ENCODE measurements at places on chromosomes 4 and X.

DNA sequence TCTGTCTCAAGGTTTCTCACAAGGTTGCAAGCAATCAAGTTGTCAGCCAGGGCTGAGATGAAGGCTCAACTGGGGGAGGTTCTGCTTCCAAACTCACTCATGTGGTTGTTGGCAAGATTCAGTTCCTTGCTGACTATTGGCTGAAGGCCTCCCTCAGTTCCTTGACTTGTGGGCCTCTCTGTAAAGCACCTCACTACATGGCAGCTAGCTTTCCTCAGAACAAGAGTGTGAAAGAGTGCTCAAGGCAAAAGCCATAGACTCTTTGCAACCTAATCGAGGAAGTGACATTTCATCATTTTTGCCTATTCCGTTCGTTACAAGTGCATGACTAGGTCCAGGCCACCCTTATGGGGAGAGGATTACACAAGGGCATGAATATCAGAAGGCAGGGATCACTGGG lies 52.0 kb downstream of the CXorf58 start:
- DNase-seq, result no peak

GRCh38 chr4:105710678-105711077 lies 2.1 kb downstream of the GSTCD start:
- no peak for DNase-seq

DNA sequence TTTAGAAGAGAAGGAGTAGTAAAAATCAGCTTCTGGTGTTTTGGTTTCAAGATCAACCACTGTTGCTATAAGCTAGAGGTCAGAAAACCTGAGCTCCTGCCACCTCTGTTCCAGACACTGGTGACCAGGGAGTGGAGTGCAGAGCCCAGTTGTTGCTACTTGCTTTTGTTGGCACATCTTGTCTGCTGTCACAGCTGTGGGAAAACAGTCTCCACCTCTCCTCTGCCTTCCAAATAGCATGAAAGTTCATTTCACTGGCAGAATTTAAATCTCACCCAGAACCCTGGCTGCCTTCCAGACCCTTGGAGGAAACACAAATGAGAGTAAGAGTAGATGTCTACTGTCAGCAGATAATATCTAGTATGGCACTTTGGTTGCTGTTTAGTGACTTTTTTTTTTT lies 297.5 kb upstream of the KLF3 start:
- peak; percentile 70 for DNase-seq

GRCh38 chrX:43003204-43003565 lies 225.2 kb upstream of the PPP1R2C start:
- no peak for DNase-seq

GRCh38 chrX:155923200-155923599 lies 42.1 kb downstream of the VAMP7 start:
- no peak for DNase-seq

GRCh38 chr4:185592845-185593488 lies 57.7 kb upstream of the PDLIM3 start:
- DNase-seq, result peak; percentile 65

GRCh38 chr4:110994781-110995180 lies 371.9 kb upstream of the PITX2 start:
- DNase-seq, result no peak

GRCh38 chrX:150887906-150888465 lies 10.5 kb downstream of the CD99L2 start:
- DNase-seq, result peak; percentile 56

- DNase-seq, result peak; percentile 14
Observed at GRCh38 chr4:77582156-77582555, 23.5 kb upstream of the CXCL13 start.

- no peak for DNase-seq
Observed at GRCh38 chr4:176782794-176783193, 9.9 kb downstream of the VEGFC start.

GRCh38 chr4:86101841-86102240 lies 258.0 kb downstream of the MAPK10 start:
- no peak for DNase-seq

- DNase-seq, result peak; percentile 77
Observed at GRCh38 chrX:109472939-109473735, 8.7 kb downstream of the GUCY2F start.

DNA sequence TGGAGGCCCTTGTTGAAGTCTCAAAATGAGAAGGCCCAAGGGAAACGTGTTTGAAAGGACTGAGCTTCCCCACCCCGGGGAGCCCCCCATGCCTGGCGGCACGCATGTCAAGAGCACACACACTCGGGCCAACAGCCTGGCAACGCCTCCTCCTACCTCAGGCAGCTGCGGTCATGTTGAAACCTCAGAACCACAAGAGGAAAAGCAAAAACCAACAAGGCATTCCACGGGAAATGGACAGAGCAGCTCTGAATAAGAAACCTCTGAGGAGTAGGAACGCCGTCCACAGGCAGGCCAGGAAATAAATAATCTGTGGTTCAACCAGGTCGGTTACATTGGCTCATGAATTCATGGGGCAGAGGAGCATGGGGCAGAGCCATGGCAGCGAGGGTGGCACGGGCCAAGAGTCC lies 95.7 kb upstream of the AFAP1 start:
- peak; percentile 37 for DNase-seq

- DNase-seq, result no peak
Observed at GRCh38 chr4:102560115-102560514, 59.0 kb downstream of the NFKB1 start.

GRCh38 chrX:41475591-41476241 lies 28.6 kb downstream of the NYX start:
- no peak for DNase-seq

GRCh38 chr4:42747971-42748370 lies 91.1 kb upstream of the ATP8A1 start:
- DNase-seq, result no peak

DNA sequence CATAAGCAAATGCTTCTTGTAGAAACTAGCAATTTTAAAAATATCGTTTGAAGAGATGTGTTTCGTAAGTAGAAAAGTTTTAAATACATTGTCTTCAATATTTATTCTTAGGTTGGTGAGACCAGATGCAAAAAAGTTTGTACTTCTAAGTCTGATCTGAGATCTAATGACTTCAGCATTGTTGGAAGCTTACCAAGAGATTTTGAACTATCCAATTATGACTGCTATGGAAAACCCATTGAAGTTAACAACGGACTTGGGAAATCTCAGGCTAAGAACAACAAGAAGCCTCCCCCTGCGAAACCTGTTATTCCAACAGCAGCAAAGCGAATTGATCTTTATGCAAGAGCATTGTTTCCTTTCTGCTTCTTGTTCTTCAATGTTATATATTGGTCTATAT lies 50.2 kb upstream of the GRIA2 start:
- DNase-seq, result no peak

DNA sequence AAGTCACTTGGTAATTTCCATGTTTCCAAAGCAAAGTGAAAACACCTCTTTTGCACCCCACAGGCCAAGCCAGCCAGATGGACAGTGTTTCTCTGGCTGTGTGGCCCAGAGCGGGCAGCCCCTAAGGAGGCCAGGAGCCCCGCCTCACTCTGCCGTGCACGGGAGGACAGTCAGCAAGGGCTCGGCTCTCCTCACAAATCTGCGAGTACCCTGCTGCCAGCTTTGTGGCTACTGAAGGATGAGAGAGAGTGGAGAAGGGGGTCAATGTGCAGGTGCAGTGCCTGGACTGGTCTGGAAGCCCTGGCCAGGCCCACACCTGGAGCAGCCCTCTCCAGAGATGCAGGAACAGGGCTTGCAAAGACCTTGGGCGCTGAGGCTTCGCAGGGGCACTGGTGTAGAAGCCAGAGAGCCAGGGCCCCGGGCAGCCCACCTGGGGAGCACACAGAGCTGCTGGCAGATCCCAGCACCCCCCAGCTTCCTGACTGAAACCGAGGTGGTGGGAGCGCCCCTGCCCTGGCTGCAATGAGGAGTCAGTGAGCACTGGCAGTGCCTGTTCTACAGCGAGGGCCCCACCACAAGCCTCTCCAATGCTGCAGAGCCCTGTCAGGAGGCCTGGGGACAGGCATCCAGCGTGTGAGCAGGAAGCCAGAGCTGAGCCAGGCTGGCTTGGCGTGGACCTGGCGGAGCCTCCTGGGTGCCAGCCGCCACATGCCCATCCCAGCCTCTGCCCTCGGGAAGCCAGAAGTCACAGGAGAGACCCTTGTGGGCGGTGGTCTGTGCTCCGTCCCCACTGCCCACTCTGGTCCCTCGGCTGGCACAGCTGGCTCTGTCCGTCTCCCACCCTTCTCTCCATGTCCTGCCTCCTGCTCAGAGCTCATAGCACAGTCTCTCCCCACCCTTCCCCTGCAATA lies 3.9 kb downstream of the SPON2 start:
- no peak for DNase-seq

DNA sequence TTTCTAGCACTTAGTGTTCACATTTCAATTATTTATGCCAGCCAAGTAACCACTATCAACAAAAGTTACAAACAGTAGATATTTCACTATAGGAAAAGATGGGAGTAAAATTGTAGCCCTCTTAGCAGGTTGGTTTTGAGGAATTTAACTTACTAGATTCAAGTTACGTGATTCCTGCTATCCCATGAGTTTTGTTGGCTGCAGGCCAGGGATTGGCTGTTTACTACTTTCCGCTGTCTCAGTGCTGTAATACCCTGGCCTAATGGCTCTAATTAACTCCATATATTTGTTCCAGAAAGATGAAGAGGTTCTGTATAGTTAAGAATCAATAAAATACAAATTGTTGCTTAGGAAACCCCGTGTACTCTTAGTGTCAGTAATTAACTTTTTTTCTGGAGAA lies 55.5 kb upstream of the MAGED1 start:
- peak; percentile 35 for DNase-seq

GRCh38 chr4:168699224-168699878 lies 202.5 kb downstream of the PALLD start:
- DNase-seq, result no peak

DNA sequence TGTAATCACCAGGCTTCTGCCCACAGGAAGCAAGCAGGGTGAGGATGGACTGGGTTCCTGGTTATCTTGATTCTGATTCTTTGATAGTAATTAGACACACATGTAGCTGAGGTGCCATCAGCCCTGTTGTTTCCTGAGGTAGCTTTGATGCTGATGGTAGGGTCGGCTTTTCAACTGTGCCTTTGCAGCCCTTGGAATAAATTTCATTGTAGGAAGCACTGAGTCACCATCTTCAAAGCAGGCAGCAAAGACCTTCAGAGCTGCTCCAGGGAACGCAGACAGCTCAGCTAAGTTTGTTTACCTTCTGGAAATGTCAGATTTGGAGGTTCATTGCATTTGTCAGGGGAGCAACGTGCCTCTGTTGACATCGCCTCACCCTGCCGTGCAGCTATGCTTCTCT lies 135.4 kb downstream of the ASMT start:
- DNase-seq, result no peak

DNA sequence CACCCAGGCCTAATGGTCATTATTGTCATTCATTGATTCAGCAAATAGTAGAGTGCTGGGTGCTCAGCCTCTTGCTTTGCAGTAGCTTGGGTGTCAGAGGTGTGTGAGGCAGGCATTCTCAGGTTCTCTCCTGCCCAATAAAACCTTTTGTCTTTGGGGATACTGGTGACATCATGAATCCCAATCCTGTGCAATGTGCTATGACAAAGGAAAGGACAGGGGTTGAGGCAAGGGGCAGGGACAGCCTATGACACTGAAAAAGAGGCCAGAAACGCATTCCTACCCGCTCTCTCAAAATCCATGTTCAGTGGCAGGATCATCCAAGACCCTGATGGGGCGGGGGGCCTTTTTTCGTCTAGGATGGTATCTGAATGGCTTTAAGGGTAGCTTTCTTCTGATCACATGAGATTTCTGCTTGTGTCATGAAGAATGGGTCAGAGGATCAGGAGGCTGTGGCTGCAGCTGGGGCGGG lies 1.5 kb upstream of the FAM193A start:
- DNase-seq, result no peak

- DNase-seq, result peak; percentile 46
Observed at GRCh38 chrX:153494541-153495361, at the start of gene BGN. BGN (plus strand) TSS chrX:153494980; CDS start chrX:153504632, 9,652 bp downstream.

GRCh38 chrX:24513416-24513815 lies 48.3 kb downstream of the PDK3 start:
- DNase-seq, result no peak

- peak; percentile 74 for DNase-seq
Observed at GRCh38 chr4:1172971-1173757, 781 bp upstream of the SPON2 start.

DNA sequence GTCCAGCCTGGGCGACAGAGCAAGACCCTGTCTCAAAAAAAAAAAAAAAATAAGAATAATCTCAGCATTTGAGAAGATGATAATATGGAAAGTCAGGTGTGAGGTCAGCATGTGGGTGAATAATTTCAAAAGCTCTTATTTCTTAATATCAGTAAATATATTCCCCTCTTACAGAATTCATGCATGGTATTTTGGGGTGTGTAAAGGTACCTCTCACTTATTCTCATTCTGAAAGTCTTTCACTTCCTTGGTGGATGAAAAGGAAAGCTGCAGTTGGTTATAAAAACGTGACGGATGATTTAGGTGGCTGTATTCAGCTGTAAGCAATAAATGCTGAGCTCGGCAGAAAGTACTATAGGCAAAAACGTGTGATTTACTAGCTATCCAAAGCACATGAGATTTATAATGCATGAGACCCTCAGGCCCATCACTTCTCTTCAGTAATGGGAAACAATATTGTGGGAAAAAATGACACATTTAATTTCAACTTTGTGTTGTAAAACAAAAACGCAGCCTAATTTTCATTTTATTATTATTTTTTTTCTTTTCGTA lies 353.2 kb upstream of the MAGEB2 start:
- no peak for DNase-seq

DNA sequence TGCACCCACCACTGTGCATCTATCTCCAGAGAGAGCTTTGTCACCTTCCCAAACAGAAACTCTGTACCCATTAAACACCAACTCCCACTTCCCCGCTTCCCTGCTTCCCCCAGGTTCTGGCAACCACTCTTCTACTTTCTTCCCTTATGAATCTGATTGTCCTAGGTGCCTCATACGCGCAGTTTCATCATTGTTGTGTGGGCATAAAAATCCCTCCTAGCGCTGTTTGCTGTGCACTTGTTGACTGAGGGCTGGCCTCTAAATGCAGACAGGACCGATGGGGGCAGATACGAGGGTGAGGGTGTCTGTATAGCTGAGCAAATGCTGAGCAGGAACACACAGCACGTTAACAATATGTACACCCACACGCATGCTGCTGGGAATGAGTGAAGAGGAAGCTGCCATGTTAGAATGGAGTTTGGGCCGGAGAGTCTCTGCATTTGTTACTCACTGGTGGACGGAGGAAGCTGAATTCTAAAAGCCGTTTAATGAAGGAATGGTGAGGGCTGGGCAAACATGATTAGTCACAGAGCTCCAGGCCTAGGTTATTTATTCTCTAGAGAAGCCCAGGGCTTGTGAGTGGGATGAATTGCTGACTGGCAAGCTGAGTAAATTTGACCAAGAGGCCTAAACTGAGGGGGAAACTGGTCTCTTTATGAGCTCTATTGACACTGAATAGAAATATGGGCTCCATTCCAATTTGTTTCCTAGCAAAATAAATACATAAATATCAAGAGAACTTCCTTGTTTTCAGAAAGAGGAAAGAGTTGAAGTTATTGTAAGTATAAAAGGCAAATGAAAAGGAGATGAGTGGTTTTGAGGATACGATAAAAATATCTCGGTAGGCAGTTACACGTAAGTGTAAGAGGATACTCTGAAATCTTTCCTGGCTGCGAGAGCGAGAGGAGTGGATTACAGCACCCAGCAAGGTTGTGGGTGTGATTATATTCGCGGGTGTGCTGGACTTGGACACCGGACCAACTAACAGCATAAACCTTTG lies 95.9 kb upstream of the RPS6KA3 start:
- DNase-seq, result peak; percentile 64

Data from cardiac fibroblast (primary cell).